ENCODE measurements at places on chromosomes 1 and 21. TPM values are rescaled to one million over a fixed set of nuclear protein-coding genes. Genes with fewer than 3 reads are reported as not detected.

GRCh38 chr1:15935056-15935950 is 40.6 kb downstream of the ZBTB17 start:
- no peak for DNase-seq

DNA sequence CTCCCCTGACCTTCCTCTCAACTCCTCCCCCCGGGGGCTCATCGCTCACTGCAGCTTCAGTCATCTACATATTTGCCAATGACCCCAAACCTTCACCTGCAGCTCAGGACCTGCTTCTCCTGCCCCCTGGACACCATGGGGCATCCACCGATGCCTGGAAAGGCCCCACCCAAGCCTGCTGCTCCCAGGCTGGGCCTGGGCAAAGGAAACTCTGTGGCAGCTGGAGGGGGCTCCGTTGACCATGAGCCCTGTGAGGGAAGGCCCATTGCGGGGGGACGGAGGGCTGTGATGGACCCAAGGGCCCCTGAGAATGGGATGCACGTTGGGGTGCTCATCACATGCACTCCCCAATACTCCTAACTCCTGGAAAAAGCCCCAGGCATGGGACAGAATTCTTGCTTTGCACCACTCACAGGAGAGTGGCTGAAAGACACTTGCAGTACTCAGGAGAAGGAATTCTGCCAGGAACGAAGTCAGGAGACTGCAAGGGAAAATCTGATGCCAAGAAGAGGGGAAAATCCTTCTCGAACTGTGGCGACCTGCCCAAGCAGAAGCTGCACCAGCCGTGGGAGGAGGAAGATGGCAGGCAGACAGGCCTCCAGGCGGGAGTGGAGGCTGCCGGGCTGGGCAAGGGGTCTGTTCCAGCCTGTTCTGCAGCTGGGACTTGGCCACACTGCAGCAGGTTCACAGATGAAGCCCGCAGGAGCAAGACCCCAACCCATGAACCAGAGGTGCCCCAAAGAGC is 18.4 kb downstream of the MATN1 start:
- peak; percentile 64 for DNase-seq

DNA sequence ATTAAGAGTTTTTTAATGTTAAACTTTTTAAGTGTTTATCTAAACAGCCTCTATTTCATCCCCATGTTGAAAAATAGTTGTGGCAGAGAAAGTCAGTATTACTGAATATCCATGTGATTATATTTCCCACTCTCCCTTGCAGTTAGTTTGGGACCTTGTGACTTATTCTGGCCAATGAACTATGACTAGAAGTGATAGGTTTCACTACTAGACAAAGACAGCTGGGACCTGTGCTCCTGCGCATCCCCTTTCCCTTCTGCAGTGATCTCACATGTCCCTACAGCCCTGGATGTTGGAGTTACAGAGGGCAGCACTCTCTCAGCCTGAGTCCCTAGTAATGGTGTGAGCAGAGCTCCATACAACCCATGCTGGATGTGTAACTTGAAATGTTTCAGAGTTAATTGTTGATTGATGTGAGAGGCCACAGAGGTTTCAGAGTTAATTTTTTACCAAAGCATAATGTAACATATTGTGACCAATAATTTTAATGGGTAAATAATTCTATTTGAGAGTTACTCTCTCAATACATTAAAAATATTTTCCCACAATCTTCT is 18.7 kb upstream of the SAMD13 start:
- DNase-seq = no peak

DNA sequence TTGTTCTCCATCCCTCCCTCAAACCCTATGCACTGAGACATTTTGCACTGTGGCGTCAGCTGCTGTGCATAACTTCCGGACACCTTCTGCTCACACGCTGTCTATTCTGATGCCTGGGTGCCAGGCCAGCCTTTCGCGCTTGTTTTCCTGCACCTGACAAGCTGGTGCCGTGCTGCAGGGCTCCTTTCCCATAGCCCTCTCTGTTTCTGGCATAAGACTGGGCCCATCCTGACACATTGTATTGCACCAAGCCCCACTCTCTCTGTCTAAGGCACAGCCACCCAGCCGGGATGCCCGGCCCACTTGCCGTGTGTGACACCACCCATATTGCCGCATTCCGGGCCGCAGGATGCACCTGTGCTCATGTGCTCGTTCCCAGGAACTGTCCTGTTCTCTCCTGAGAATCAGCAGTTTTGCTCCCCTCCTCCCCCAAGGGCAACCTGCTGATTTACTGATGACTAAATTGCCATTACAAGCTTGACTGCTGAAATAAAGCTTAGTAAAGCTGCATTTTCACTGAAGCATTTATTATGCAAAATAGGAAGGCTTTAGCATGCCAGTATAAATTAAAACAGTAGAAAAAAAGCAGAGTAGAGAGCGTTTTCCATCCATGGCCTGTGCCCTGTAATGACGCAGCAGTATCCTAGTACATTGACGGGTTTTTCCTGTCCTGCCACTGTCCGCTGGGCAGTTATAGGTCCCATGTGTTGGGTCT is 88.0 kb downstream of the CD247 start:
- DNase-seq = no peak

- no peak for DNase-seq
Measured at GRCh38 chr1:2403273-2403672, 9.1 kb downstream of the PEX10 start.

- DNase-seq = no peak
Measured at GRCh38 chr1:117178756-117179155, 32.0 kb downstream of the VTCN1 start.

Gene MPZL1
- total RNA-seq = 112 TPM

DNA sequence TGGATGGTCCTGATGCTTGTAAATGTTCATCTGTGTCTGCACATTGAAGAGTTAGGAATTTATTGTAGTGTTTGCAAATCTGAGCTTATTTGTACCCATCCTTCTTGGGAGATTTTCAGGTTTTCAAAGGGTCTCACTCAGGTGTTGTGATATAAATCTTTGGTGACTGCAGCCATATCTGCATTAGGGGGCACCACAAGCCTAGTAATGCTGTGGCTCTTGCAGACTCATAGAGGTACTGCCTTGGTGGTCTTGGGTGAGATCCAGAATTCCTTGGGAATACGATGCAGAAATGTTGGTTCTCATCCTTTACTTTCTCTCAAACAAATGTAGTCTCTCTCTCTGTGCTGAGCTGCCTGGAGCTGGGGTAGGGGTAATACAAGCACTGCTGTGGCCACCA is 405.9 kb downstream of the TTLL7 start:
- DNase-seq = no peak

Gene ATP5PB
- 327 TPM for total RNA-seq

DNA sequence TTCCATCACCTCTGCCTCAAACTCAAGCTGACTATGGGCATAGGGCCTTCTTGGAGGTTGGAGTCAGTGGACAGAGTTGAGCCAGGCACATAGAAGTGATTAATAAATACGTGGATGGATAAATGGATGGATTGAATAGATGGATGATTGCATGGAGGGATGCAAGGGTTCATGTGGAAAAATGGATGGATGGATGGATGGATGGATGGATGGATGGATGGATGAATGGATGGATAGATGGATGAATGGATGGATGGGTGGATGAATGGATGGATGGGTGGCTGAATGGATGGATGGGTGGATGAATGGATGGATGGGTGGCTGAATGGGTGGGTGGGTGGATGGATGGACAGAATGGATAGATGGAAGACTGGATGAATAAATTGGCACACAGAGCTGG is 40.1 kb upstream of the ZBTB40 start:
- DNase-seq = no peak

DNA sequence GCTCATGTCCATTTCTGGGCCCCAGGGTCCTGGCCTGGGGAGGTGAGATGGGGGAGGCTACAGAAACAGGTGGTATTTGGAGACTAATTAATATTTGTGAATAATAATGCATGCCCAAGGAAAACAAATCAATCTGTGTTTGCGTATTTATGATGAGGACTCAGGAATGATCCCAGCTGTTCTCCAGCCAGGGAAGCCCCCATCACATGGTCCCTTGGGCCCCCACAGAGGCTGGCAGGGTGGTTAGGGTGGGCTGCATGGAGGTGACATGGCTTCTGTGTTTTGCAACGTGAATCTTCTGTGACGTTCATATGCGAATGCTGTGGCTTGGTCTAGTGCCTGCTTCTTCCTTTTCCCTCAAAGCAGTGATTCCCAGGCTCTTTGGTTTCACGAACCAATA is 10.5 kb downstream of the PTPRF start:
- DNase-seq = no peak

Gene VSIG8
- total RNA-seq = not detected

DNA sequence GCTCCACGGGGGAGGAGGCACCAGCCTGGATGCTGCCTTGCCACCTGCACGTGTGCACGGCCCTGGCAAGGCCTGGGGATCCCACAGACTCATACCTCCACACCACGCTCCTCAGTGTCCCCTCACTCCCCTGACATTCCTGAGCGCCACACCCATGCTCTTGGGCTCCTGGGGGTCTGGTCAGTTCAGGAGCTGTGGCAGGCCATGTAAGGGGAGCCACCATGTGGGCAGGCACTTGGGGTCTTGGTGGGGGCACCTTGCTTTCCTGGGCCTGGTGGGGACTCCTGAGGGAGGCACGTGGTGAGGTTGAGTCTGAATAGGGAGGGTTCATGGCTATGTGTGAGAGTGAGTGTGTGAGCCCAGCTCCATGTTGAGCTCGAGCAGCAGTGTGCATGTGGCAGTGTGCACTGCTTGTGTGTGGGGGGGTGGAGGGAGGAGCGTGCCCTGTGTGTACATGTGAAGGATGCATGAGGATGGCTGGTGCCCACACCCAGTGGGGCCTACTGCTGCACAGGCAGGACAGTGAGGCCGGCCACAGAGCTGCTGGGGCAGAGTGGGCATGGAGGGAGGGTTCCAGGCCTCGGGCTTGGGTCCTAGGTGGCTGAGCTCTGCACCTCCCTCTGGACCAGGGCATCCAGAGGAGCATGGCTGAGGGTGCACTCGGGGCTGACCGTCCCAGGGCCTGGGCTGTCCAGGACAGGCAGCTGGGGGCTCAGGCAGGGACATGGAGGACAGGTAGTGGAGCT is 1.6 kb downstream of the GJC2 start:
- DNase-seq = peak; percentile 7

- peak; percentile 73 for DNase-seq
Measured at GRCh38 chr1:202998836-202999750, 8.1 kb upstream of the TMEM183A start.

- no peak for DNase-seq
Measured at GRCh38 chr1:32159189-32159588, 20.3 kb upstream of the TXLNA start.

- no peak for DNase-seq
Measured at GRCh38 chr1:3393024-3393986, 61.2 kb upstream of the ARHGEF16 start.

DNA sequence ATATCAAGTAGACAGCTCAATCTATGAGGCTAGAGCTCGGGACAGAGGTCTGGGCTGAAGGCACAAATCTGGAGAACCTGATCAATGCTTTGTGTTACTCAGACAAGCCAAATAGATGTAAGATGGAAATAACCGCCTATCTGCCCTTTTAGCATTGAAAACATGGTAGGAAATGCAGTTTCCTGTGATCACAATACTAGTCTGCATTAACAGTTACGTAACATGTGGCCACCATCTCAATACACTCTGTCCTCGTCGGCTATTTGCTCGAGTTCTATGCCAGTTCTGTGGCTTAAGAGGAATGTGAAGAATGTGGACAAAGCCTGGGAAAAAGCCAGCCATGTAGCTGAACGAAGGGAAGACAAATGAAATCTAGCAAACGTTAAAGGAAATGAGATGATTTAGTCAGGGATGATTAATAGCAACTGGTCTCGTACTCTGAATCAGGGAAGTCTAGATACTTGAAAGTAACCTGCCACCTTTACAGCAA is 73.3 kb downstream of the HSF2BP start:
- peak; percentile 100 for DNase-seq

All from fibroblast of the aortic adventitia (primary cell).